Spinal cord (tissue), 10 donors: ENCODE measurements at places on chromosomes 11 and 22.

GRCh38 chr11:70031631-70032469 is 46.3 kb upstream of the ANO1 start:
- no peak overlapping the region for H3K27ac ChIP-seq
- H3K4me1 ChIP-seq, result peaks cover 22% of the 10 kb centered on the region

- H3K36me3 ChIP-seq, result no peaks in the 10 kb centered on the region
- no peak overlapping the region for H3K4me3 ChIP-seq
- no peaks in the 10 kb centered on the region for H3K4me1 ChIP-seq
- H3K27ac ChIP-seq, result no peak overlapping the region
- H3K27me3 ChIP-seq, result no peaks in the 10 kb centered on the region
- DNase-seq, result no peak
Observed at GRCh38 chr11:26229257-26229656, 102.7 kb upstream of the ANO3 start.

DNA sequence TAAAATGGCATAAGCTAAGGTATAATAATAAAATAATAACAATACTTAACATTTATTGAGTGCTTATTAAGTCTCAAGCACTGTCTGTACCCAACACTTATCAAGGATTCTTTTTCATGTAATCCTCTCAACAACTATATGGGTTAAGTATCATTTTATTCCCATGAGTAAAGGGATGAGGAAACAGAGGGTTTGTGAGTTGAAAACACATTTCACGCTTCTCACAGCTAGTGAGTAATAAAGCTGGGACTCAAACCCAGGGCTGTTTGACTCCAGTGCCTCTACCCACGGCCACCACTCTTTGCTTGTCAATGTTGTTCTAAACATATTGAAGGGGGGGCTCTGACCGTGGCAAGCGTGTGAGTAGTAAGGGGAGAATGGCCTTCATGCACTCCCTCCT is 8.7 kb downstream of the CD3E start:
- no peak overlapping the region for H3K27ac ChIP-seq
- no peak for DNase-seq
- H3K4me1 ChIP-seq, result peaks cover 12% of the 10 kb centered on the region

DNA sequence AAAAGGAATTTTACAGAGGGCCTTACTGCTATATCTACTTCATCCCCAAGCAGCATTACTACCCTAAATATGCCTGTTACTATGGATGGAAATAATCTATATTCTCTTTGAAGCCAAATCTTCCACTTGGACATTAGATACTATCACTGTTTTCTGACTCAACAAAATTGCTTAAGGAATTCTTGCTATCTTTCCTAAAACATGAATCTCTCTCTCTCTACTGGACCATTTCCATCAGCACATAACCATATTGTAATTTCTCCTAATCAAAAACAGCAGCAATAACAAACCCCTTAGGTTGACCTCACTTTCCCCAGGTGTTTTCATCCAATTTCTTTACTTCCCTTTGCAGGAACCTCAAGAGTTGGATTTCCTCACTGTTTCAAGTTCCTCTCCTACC is 67.9 kb upstream of the BLID start:
- H3K4me3 ChIP-seq, result no peak overlapping the region
- DNase-seq, result no peak
- H3K27ac ChIP-seq, result no peak overlapping the region
- no peaks in the 10 kb centered on the region for H3K36me3 ChIP-seq

DNA sequence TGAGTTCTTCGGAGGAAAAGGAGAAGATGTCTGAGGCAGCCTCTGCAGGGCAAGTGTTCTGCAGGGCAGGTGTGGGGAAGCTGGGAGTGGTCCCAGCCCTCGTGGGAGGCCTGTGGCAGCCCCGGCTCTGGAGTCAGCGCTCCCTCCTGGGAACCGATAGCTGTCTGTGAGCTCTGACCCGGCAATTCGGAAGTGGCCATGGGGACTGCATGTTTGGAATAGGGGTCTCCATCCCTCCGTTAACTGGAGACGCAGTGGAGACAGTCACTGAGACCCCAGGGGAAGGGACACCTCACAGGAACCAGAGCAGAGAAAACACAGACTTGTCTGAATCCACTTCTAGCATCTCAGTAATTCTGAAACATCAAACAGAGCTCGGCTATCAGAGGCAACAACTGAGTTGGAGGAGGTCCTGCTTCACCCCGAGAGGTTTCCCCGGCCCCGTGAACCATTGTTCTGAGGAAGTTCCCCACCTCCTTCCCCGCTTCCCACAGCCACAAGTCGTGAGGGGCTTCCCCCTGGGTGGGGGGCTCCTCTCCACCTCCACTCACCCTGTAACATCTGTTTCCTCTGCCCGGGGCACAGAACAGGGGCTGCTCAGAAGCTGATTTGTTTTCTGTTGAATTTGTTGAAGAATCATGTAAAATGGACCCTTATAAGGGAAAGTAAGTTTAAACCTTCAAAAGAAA is 99.6 kb downstream of the BRD1 start:
- peaks cover 32% of the 10 kb centered on the region for H3K27me3 ChIP-seq
- H3K27ac ChIP-seq, result no peak overlapping the region
- H3K4me1 ChIP-seq, result peaks cover 12% of the 10 kb centered on the region
- DNase-seq, result no peak
- no peak overlapping the region for H3K4me3 ChIP-seq
- no peaks in the 10 kb centered on the region for H3K36me3 ChIP-seq
